ENCODE measurements at places on chromosomes 1 and 21.
A peak's percentile ranks its signal among the peaks of the same experiment; 100 is the strongest.

- no peak for DNase-seq
Measured at GRCh38 chr1:228112617-228113016, 3.5 kb upstream of the MRPL55 start.

DNA sequence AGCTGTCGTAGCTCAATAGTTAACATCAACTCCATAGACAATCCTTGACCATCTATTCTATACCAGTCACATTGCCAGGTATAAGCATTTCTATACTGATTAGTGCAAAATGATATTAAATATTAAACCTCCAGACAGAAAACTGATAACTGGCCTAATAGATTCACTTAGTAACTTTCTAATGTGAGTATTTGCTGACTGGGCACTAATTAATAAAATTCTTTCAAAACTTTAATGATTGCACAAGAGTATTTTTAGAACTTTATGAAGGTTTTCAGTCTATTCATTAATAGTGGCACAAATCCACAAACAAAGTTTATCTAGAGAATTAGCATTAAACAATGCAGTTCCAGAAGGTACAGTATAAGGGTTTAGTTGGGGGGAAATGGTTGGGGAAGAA lies 79.1 kb downstream of the TTLL7 start:
- DNase-seq: no peak

GRCh38 chr1:68974447-68974846 lies 477.6 kb upstream of the DEPDC1 start:
- no peak for DNase-seq

- DNase-seq: no peak
Measured at GRCh38 chr1:151534662-151535278, 5.3 kb upstream of the TUFT1 start.

DNA sequence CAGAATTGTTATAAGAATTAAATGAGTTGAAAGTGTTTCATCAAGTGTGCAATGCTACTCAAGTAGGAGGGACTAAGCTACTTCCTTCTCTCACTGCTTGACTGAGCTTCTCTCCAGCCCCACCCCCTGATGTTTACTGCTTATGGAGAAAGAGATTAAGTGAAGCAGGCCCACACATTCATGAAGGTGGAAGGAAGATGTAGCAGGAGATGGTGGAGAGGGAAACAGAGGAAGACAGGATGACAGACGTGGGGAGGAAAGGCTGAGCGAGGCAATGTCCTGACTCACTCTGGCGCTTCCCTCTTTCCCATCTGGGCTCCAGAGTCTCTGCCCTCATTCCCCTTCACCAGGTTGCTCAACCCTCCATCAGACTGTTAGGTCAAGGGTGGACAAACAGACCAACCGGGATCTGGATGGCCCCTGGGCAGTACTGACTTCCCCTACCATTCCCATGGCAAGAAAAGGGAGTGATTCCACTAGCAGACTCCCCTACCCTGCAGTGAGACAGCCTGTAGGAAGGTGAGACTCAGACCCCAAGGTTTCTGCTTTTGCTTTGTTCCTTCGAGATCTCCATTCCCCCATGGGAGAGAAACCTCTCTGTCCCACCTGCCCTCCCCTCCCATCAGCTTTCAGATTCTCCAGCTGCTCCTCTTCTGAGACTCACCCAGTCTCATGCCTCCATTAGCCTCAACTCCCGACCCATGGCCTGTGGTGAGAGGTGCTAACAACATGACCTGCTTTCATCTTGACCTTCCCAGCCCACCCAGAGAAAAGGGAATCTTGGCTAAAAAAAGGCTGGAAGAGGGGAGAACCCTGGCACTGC lies 3.1 kb upstream of the ARHGEF2 start:
- peak; percentile 42 for DNase-seq

DNA sequence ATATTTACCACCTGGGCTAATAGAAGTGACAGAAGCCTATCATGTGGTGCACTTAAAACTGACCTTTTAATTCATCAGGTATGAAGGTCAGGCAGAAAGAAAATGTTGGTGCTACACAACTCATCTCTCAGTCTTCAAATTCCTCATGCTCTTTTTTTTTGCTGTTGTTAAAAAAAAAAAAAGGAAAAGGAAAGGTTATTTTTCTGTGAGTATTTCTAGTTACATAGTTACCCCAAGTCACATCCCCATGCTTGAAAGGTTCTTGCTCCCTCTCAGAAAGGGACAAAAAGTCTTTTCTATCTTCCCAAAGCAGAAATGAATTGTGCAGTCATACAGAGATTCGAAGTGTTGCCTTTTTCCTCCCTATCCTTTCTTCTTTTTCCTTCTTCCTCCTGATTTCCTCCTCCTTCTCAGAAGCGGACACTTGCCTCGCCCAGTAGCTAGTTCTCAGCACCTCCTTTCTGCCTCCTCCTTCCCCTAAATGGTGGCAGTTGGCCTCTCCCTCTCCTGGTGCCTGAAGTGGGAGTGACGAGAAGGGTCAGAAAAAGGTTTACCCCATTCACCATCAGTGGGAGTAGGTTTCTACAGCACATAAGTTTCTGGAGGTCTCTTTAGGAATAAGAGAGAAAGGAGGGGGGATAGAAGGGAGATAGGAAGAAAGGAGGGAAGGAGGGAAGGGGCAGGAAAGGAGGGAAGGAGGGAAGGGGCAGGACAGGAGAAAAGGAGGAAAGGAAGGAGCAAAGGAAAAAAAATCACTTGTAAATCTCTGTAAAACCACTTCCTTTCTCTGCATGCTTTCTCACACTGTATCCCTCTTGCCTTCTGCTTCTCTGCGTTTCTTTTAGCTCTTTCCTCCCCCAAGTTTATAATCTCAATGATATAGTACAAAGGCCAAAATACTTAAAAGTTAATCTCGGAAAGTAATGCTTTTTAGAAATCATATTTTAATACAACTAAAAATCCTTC lies 20.4 kb upstream of the C1orf105 start:
- no peak for DNase-seq

GRCh38 chr1:59971464-59971911 lies 44.9 kb upstream of the CYP2J2 start:
- DNase-seq: no peak

DNA sequence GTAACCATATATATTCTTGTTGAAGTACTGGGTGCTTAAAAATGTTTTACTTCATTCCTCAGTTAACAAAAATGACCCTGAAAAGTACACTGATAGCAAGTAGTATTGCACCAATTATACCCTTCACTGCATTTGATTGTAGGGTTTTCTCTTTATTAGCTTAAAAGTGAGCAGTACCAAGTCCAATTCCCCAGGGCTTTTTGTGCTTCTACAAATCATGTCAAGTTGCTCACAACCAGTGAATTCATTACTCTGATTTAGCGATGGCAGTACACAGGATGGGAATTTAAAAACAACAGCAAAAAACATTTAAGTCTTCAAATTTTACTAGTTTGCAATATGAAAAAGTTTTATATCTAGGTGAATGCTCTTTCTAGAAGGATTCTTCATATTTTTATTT lies 436.4 kb downstream of the PTBP2 start:
- DNase-seq: no peak

DNA sequence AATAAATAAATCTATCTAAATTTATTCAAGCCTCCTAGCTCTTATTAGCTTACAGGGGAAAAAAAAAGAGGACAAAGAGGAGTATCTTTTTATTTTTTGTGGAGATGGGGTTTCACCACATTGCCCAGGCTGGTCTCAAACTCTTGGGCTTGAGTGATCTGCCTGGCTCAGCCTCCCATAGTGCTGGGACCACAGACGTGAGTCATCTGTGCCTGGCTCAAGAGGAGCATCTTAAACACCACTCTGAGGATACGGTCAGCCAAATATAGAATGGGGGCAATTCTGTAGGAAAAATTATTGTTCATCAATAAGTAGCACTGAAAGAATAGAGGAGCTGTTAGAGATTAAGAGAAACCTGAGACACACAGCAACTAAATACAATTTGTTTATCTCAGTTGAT lies 24.1 kb downstream of the SLC45A3 start:
- no peak for DNase-seq

GRCh38 chr1:202143011-202143767 lies 1.3 kb downstream of the ARL8A start:
- peak; percentile 64 for DNase-seq

- DNase-seq: no peak
Measured at GRCh38 chr1:41918450-41919043, at the start of gene HIVEP3. Gene HIVEP3 (minus strand): TSS chr1:41918922.

DNA sequence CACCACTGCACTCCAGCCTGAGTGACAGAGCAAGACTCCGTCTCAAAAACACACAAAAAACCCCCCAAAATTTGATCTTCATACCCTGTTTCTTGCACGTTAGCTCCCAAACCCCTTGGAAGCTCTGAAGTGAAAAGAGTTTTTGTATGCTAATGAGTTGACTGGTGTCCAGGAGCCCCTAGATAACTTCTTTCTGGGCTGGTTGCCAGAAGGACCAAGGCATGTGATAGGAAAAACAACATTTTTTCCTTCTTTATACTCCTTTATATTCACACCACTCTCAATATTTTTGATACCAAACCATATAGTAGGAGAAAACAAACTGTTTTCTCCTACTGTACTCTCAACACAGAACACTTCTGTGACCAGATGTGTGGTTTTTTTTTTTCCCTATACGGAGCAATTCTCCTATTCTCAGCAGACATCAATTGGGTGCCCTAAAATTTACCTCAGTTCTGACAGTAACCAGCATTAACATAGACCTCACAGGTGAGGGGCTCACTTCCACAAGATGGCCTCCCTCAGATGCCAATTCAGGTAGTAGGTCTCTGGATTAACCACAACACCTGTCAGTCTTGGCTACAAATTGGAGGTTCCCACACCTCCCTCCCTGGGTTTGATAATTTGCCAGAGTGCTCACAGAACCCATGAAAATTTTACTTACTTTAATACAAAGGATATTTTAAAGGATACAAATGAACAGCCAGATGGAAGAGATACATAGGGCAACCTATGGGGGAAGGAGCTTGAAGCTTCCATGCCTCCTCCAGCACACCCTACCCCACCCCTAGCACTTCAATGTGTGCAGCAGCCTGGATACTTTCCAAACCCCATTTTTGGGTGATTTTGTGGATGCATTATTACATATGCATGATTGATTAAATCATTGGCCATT lies 25.6 kb downstream of the ZYG11B start:
- DNase-seq: no peak

GRCh38 chr1:55725378-55725777 lies 510.2 kb upstream of the USP24 start:
- no peak for DNase-seq

DNA sequence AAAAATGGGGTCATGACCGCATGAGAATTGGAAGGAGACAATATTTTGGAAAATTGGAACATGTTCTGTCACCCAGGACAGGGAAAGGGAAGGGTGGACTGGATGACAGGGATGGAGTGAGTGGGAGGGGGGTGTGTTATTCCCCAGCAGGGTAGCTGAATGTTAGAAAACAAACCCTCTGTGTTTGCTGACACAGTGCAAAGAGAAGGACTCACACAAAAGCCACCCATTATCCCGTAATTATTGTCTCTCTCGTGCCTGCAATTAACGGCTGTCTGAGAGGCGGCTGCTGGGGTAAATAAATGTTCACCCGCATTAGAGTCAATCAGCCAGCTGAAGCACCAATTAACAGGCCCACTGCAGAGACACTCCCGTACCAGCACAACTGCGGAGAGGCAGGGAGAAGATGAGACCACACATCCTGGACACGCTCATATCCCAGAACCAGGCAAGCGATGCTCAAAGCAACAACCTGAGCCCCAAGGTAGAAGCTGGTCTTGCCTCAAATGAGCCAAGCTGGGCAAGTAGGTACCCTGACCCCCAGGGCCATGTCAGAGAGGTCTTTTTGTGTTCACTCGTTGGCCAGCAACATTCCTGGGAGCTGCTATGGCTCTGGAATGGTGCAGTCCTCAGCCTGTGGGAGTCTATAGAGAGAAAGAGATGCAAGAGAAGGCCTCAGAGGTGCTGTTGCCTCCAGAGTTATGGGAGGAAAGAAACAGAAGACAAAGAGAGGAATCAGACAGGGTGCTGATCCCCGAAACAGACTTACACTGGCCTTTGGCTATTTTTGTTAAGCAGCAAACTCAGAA lies 19.4 kb downstream of the PLEKHA6 start:
- no peak for DNase-seq

DNA sequence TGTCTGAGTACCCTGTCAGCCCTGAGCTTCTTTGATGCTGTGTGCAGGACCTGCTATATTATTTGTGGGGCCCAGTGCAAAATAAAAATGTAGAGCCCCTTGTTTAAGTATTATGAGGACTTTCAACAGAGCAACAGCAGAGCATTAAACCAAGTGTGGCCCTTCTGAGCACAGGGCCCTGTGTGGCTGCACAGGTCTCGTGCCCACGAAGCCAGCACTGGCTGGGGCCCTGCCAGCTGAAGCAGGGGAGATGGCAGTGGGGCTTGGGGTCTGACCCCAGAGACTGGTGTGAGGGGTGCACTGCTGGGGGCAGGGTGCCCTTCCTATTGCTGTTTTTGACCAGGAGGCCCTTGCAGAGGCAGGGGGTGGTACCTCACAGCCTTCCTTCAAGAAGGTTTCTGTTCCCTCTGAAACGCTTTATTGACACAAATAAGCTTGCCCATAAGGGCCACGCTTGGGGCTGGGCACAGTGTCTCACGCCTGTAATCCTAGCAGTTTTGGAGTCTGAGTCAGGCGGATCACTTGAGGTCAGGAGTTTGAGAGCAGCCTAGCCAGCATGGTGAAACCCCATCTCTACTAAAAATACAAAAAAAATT lies 2.2 kb upstream of the SEMA4A start:
- DNase-seq: no peak
